ENCODE measurements at places on chromosomes 12 and 14.

DNA sequence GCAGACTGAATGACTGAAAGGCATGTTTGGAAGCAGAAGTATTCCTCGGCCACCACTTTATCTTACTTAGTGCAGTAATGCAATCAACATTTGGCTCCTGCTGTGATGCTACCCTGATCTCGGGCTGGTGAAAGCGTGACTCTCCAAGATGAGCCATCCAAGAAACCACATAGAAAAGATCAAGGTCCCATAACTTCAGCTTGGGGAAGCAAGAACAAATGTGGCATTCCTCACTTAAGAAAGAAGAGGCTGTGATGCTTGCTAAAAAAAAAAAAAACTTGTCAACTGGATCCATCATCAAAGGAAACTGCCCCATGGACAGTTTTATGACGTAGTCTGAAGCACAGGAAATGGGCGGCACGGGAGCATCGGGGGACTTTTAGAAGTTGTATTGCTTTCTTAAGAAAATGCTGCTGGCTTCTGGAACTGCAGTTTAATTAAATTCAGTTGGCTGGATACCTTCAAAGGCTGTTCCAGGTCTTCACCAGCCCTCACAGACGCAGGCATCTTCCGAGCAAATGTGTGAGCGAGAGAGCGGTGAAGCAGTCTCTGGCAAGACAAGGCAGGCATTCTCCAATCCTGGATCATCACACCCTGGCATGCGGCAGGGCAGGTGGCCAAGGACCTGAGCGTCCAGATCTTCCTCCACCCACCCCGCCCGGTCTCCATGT lies 38.2 kb upstream of the MAP1LC3B2 start:
- DNase-seq: no peak

GRCh38 chr14:55892906-55893305 lies 225.3 kb upstream of the PELI2 start:
- DNase-seq: no peak

DNA sequence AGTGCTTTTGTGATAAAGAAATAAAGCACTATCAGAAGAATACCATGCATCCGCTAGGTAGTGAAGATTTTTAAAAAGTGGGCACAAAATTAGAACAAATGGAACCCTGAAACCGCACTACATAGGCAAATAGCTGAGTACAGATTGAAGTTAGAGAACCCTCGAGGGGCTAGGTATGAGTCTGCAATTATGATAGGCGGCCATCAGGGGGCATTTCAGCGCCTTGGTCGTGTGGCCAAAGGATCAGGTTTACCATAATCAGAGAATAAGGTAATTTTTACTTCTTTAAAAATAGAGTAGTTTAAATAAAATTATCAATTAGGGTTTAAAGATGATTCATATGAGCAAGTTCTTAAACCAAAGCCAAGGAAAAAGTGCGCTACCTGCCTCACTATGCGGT lies 129.8 kb downstream of the TMX1 start:
- no peak for DNase-seq

GRCh38 chr14:63448841-63449240 lies 94.3 kb downstream of the PPP2R5E start:
- DNase-seq: no peak

DNA sequence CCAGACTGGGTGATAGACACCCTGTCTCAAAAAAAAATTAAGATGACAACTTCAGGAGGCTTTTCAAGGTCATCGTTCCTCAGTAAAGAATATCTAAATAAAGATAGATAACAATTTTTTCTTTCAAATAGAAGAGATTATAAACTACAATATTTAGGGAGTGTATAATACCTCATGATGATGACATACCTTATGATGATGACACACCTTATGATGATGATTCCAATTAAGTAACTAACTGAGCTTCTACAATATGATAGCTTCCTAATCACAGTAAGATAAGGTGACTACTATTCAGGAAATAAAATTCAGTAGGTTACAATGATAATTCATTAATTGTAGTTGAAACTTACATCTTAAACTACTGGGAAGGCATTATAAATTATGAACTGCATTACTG lies 40.4 kb downstream of the KITLG start:
- DNase-seq: no peak

GRCh38 chr12:101698800-101699347 lies 1.4 kb downstream of the CHPT1 start:
- DNase-seq: no peak

DNA sequence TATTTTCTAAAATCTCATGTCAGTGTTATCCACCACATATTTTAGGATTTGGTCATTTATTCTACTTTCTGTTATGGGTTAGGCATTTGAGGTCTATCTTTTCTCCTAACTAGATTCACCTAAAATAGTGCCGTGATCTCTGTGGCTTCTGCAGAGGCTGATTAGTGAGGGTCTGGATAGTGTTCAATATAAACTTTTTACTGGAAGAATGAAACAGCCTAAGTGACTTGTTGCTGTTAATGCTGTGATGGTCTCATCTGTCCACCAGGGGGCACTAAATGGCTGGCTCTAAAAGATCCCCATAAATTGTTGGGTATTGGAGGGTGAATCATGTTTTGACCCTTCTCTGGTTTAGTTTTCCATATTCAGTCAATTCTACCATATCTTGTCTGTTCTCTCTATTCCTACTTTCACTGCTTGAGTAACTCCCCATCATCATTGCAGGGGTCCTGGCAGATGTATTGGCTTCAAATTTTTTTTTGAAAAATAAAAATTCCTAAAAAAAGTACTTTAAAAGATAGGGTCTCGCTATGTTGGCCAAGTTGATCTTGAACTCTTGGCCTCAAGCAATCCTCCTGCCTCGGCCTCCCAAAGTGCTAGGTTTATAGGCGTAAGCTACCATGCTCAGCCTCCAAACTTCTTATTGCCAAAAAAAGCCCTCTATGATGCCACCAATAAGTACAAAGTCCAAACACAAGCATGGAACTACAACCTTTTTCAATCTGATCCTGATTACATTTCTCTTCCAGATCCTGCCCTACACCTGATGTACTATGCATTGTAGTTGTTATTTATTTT lies 6.9 kb downstream of the PABPN1 start:
- DNase-seq: peak; percentile 50

All from central memory CD4-positive, alpha-beta T cell (primary cell).